ENCODE measurements at places on chromosomes 16 and 17.

DNA sequence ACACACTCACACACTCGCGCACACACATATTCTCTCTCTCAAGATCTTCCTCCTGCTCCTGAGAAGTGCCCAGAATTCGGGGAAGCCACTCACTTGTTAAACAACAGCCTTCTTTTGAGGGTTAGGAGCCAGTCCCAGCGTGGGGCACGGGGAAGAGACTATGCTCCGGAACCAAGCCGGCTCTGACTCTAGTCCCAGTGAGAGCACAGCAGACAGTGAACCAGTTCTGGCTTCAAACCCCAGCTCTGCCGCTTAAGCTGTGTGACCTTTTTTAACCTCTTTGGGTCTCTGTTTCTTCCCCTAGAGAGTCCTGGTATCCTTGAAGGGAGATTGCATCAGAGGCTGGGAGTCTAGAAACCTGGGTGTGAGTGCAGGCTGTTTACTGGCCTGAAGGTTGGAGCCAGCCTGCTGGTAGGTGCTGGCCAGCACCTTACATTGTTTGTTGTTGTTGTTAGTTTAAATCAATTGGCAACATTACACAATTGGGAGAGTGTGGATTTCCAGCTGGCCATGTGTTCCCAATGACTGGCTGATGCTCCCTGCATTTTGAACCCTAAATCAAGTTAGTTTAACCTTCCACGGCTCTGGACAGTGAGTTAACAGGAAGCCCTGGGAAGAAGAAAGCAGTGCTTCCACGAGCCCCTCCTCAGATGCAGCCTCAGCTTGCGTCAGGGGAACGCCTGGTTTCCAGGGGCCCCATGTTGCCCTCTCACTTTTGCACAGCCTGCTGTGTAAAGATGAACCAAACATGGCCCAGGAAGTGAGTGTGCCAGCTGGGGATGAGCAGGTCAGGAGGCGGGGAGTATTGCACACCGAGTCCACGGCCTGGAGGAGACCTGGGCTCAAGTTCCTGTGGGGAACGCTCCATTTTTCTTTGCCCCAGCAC, 71.5 kb downstream of the GAS7 start:
- no peak for DNase-seq

GRCh38 chr17:47789611-47790561, 31.7 kb downstream of the OSBPL7 start:
- DNase-seq = peak; percentile 69

DNA sequence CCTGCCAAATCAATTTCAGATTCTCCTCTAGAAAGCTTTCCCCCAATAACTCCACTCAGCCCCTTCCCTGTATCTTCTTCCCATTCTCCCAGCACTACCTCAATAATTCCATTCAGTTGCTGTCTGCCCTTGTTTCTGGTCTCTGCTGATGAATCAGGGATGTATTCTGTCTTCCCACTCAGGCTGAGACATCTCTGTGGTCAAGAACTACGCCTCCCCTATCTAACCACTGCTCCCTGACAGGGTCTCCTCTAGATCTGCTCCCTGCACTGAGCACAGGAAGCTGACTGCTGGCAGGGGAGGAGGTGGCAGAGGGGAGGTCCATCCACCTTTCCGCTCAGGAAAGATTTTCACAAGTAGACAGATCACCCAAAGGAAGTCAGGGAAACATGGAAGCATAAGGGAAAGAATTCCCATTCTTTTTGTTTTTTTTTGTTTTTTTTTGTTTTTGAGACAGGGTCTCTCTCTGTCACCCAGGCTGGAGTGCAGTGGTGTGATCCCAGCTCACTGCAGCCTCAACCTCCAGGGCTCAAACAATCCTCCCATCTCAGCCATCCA, 16.9 kb upstream of the SP2 start:
- DNase-seq = no peak

GRCh38 chr16:35713762-35714650, 2254.6 kb downstream of the TP53TG3F start:
- DNase-seq = no peak

DNA sequence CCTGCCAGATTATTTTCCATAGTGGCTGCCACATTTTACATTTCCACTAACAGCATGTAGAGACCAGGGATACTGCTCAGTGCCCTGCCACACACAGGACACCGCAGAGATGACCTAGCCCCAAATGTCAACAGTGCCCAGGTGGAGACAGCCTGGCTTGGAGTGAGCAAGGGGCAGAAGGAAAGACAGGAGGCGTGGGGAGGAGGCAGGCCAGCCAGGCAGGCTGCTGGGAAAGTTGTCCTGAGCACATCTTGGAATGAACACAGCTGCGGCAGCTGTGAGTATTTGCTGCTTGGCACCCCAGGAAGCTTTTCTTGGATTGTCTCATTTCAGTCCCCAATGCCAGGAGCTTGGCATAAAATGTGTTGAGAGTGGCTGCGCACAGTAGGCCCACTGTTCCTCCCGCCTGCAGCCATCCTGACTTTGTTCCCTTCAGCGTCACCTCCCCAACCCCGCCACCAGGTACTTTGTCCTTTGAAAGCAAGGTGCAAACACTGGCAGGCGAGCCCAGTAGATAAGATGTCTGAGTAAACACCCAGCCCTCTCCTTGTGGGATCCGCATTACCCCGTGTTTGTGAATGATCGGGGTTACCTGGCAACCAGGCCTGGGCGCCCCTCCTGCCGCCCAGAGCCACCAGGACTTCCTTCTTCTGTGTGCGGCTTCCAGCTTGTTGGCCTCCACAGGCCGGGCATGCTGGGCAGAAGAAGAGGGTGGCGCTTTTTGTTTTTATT, 114.0 kb downstream of the CMIP start:
- DNase-seq = peak; percentile 88

DNA sequence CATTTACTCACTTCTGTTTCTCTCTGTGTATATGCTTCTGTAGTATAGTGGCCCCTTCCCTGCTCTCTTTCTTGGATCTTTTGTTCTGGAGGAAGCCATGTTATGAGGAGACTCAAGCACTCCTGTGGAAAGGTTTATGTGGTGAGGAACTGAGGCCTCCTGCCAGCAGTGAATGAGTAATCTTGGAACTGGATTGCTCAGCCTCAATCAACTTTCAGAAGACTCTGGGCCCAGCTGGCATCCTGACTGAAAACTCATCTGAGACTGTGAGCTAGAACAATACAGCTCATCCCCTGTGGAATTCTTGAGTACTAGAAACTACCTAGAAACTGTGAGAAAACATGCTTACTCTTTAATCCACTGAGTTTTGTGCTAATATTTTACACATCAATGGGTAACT, 133.1 kb upstream of the ZKSCAN2 start:
- DNase-seq = no peak

DNA sequence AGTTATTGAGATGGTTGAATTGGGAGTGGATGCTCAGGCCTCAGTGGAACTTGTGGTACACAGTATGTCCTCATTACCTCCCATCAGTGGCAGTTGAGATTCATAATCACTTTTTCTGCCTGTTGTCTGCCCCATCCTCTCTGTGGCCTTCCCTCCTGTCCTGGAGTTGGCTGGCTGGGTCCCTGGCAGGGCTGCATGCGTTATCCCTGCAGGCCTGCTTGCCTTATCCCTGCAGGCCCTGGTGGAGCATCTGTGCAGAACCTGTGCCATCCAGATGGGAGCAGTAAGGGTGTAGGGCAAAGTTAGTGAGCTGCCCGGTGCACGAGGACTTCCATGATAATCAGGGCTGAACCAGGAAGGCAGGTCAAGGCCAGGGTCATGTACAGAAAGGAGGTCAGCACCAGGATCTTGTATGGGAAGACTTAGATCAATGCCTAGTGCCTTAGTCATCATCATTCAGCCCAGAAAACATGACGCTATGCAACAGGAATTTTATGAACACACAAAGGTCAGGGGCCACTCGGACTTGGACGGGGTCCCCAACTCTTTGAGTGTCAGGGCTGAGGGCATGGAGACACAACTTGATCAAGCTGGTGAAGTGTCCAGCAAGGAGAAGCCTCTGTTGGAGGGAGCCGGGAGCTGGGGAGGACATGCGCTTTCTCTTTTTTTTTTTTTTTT, 47.2 kb downstream of the ABCC1 start:
- no peak for DNase-seq

DNA sequence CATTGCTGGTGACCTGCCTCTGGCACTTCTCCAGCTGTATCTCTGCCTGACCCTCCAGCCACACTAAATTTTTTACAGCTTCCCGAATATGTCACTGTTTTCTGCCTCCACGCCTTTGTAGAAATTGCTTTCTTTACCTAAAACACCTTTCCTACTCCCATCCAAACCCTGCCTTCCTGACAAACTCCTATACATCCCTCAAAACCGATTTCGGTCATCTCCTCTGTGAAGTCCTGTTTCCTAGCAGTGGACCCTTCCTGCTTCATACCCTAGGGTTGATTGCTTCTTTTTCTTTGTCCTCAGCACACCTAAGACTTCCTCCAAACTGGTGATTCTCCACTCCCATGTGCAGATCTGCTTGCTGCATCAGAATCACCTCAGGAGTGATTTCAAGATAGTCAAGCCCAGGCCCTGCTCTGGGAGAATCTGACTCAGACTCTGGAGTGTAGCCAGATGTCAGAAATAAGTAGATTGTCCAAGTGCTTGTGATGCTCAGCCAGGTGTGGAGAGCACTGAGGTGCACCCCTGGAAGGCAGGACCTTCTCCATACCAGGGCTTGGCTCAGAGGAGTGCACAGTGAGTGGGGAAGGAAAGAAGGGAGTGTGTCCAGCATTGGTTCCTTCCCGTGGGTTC, 184.2 kb downstream of the COPRS start:
- DNase-seq = no peak

DNA sequence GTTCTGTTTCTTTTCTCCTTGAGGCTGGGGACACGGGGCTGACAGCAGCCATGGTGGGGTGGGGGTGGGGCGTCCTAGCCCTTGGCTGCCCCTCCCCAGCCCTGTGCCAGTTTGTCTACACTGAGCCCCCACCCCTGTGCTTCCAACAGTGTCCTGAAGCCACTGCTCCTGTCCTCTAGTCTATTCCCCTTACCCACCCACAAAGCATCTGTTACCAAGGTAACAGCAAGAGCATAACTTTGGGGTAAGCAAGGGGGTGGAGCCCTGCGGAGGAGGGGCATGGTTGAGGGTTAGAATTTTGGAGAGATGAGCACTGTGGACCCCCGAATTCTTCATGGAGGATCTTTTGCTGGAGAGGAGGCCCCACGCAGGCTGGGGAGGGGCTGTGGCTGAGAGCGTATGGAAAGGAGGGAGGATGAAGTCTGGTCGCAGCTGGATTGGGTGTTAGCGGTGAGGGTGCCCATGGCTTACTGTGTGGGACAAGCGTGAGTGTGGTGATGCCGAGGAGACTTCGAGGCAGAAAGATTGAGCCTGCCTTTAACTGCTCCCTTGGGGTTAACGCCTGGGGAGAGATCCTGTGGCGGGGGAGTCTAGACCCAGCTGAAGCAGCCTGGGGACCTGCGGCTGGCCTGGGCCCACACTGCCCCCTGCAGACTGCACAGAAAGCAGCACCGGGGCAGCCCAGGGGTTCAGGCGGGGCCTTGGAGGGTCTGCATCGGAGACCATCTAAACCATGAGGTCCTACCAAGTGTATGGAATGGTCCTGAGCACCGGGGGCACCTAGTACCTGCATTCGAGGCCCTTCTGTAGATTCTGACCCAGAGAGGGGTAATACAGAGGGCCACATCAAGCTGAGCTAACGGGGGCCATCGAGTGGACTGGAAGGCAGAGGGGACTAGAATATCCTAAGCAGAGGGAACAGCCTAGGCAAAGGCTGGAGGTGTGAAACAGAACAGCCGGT, 6.1 kb upstream of the STAC2 start:
- no peak for DNase-seq

GRCh38 chr17:75825149-75825552, 19.1 kb downstream of the UNC13D start:
- DNase-seq = peak; percentile 46

GRCh38 chr17:77424585-77425344, 284.0 kb downstream of the SEC14L1 start:
- peak; percentile 83 for DNase-seq

GRCh38 chr17:47733047-47733673, at the start of gene TBX21:
Gene TBX21, plus strand, starts transcription at chr17:47733236. Its CDS starts 219 bp downstream, at chr17:47733455.
- DNase-seq = peak; percentile 90

DNA sequence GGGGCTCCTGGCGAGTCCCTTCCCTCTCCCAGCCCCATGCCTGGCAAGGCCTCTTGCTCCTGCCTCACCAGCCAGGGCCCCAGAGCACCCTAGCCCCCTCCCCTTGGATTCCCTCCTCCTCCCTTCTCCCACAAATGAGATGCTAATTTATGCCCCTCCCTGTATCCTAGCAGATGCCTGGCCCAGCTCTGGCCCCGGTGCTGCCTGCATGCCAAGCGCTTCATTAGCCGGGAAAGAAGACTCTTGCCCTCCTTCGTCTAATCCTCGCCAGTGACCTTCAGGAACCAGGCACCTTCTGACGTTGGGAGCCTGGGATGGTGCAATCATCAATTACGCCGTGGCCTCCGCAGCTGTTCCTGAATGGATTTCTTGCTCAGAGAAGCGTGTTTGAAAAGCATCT, 127.8 kb downstream of the SDK2 start:
- DNase-seq = no peak

DNA sequence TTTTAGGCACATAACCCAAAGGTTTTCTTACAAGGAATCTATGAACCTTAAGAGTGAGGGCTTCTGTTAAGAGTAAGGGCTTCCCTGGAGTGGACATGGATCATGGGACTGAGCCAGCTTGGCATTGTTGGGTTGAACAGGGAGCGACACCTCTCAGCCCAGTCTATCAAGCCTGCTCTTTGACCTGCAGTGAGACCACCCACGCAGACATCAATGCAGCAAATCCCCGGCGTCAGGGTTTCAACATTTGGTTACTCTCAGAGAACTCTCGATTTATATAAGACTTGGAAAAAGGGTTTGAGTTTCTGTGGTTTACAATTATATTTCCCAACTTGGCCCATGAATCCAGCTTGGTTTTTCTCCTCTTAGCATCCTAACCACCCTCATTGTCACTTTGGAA, 299.9 kb downstream of the WWOX start:
- no peak for DNase-seq

DNA sequence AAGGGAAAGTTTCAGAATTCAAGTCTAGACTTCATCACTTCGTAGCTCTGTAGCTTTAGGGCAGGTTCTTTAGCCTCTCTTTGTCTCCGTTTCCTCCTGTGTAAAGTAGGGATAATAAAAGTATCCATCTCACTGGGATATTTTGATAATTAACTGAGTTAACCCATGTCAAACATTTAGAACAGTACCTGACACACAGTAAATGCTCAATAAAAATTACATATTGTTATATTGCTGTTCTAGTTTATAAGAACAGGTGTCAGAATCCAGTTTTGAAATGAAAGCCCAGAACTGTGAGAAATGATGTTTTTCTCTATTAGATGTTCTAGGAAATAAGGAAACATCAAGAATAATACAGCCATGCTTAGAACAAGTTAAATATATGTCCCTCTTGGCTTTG, 4.3 kb downstream of the MOSMO start:
- no peak for DNase-seq

DNA sequence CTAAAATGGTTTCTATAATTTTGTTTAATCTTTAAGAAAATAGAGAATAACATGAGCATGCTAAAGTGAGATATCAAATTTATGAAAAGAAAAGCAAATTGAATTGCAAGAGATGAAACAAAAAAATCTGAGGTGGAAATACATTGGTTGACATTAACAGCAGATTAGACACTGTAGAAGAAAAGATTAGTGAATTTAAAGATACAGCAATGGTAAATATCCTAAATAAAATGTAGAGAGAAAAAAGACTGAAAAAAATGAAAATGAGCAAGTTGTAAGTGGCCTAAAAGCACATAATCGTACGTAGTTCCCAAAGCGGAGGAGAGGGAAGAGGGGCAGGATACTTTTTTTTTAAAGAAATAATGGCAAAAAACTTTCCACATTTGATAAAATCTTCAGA, 30.5 kb upstream of the ALDH3A2 start:
- DNase-seq = no peak
